ENCODE measurements at places on chromosomes 6 and 20.

DNA sequence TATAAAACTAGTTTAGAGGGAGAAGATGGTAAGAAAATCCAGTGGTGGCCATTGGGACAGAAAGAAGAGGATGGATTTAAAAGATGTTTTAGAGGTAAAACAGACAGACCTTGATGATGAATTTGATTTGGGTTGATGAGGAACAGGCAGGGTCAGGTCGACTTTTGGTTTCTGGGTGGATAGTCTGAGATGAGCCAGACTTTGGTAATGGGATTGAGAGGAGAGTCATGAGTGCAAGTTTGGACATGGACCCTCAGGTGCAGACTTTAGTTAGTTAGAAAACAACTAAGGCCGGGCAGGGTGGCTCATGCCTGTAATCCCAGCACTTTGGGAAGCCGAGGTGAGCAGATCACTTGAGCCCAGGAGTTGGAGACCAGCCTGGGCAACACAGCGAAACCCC lies 257.9 kb downstream of the MAFB start:
- H3K27me3 ChIP-seq: peaks cover 26% of the 10 kb centered on the region
- no peak for DNase-seq
- no peaks in the 10 kb centered on the region for H3K4me1 ChIP-seq
- H3K4me3 ChIP-seq: no peak overlapping the region
- no peaks in the 10 kb centered on the region for H3K36me3 ChIP-seq

- no peak overlapping the region for H3K27ac ChIP-seq
- no peak overlapping the region for H3K4me3 ChIP-seq
- H3K27me3 ChIP-seq: no peaks in the 10 kb centered on the region
- DNase-seq: no peak
- H3K36me3 ChIP-seq: no peaks in the 10 kb centered on the region
- H3K4me1 ChIP-seq: no peaks in the 10 kb centered on the region
These were observed 360.3 kb upstream of the KCNQ5 start for GRCh38 chr6:72261554-72261953.

DNA sequence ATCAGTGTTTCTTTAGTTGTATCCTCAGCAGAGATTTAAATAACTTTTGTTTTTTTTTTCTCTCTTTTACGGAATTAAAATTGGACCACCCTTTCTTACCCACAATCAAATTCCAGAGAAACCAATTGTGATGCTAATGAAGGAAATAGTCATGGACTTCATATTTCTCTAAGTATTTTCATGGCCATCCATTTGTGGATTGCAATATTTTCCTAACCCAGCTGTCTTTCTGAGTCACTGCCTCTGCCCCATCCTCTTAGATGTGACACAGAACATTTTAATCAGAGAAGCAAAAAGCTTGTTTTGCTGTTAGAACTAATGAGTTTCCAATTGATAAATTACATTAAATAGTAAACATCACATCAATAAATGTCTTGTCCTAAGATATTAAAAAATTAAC lies 405.5 kb upstream of the ADGRB3 start:
- no peak for DNase-seq
- no peak overlapping the region for H3K27ac ChIP-seq
- H3K36me3 ChIP-seq: no peaks in the 10 kb centered on the region
- no peak overlapping the region for H3K4me3 ChIP-seq
- H3K27me3 ChIP-seq: no peaks in the 10 kb centered on the region

GRCh38 chr20:58710481-58711265 lies 18.1 kb downstream of the NPEPL1 start:
- DNase-seq: no peak
- no peaks in the 10 kb centered on the region for H3K36me3 ChIP-seq
- H3K4me1 ChIP-seq: no peaks in the 10 kb centered on the region
- H3K27me3 ChIP-seq: no peaks in the 10 kb centered on the region
- H3K4me3 ChIP-seq: no peak overlapping the region

DNA sequence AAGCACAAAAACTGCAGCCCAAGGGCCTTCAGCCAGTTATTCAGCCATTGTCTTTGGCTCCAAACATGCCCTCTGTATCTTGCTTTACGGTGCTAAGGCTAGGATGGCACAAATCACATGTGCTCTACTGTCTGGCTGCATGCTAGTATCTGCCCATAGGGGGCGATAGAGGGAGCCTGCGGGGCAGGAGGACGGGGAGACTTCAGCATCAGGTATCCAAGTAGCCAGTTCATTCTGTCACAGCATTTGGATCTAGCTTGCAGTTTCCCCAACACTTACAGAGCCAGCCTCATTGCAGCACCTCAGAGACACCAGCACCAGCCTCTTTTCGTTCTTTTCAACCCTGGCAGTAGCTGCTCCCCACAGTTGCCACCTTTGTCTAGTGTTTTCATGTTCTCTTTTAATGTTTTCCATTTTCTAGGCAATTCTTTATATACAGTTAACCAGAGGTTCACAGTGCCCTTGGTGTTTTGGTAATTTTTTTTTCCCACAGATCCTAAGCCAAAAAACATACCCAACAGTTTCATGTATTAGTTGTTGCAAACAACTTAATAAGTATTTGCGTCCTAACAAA lies 705.9 kb downstream of the PTPRT start:
- no peak for DNase-seq
- no peaks in the 10 kb centered on the region for H3K36me3 ChIP-seq
- no peak overlapping the region for H3K27ac ChIP-seq
- no peak overlapping the region for H3K4me3 ChIP-seq
- H3K27me3 ChIP-seq: no peaks in the 10 kb centered on the region

DNA sequence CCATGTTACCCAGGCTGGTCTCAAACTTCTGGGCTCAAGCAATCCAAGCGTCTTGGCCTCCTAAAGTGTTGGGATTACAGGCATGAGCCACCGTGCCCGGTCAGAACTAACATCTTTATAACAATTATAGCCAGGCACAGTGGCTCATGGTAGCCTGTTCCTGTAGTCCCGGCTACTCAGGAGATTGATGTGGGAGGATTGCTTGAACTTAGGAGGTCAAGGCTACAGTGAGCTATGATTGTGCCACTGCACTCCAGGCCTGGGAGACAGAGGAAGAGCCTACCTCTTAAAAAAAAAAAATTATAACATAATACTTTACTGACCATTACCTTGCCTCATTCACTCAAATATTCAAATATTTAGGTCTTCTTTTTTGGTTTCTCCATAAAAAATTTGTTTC lies 16.8 kb upstream of the MYMX start:
- H3K4me3 ChIP-seq: no peak overlapping the region
- no peaks in the 10 kb centered on the region for H3K4me1 ChIP-seq
- H3K36me3 ChIP-seq: no peaks in the 10 kb centered on the region
- no peak overlapping the region for H3K27ac ChIP-seq
- H3K27me3 ChIP-seq: peaks cover 11% of the 10 kb centered on the region

DNA sequence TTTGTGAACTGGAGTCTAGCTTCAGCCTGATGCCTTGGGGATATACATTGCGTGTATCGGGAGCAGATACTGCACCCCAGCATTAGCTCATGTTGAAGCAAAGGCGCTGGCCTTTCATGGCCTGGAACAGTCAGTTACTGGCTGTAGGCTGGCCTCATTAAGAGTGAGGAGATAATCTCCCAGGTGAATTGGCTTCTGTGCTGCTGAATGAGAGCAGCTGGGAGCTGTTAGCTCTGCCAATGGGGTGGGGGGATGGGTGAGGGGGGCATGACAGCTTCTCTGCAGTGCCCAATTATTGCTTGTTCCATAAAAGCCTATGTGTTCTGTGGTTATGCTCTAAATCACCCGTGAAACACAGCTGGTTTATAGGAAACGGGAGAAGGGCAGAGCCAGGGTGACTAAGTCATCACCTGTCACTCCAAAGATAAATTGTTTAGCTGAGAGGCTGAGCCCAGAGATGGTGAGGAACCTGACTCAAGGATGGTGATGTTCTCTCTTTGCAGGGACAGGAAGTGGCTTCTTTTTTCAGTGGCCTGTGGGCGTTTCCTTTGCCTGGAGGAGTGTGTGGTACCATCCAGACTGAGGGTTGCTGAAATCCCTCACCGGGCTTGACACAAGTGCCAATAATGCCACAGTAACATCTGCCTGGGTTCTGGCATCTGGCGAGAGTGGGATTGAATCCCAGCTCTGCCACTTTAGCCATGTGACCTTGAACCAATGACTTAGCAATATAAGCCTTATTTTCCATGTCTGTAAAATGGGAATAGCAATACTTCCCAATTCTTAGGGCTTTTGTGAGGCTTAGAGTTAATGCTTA lies 170.8 kb downstream of the BCAS1 start:
- no peaks in the 10 kb centered on the region for H3K27me3 ChIP-seq
- DNase-seq: peak; percentile 15
- H3K4me3 ChIP-seq: no peak overlapping the region
- H3K4me1 ChIP-seq: peaks cover 17% of the 10 kb centered on the region
- H3K36me3 ChIP-seq: no peaks in the 10 kb centered on the region

DNA sequence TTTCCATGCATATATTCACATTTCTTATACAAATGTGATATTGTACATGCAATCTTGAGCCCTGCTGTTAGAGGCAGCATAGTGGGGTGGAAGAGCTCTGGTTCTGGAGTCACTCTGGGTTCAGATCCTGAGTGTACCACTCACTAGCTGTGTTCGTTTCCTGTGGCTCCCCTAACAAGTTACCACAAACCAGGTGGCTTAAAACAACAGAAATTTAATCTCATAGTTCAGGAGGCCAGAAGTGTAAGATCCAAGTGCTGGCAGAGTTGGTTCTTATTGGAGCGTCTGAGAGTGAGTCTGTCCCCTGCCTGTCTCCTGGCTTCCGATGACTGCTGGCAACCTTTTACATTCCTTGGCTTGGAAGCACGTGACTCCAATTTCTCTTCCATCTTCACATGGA lies 115.6 kb downstream of the MAP3K7 start:
- H3K27me3 ChIP-seq: no peaks in the 10 kb centered on the region
- H3K36me3 ChIP-seq: no peaks in the 10 kb centered on the region
- no peak overlapping the region for H3K27ac ChIP-seq
- DNase-seq: no peak
- H3K4me3 ChIP-seq: no peak overlapping the region

- no peak for DNase-seq
- peaks cover 5% of the 10 kb centered on the region for H3K36me3 ChIP-seq
- H3K4me3 ChIP-seq: no peak overlapping the region
- no peak overlapping the region for H3K27ac ChIP-seq
- H3K4me1 ChIP-seq: peaks cover 8% of the 10 kb centered on the region
- peaks cover 78% of the 10 kb centered on the region for H3K27me3 ChIP-seq
These were observed 6.1 kb downstream of the TRIM10 start for GRCh38 chr6:30154709-30155519.

DNA sequence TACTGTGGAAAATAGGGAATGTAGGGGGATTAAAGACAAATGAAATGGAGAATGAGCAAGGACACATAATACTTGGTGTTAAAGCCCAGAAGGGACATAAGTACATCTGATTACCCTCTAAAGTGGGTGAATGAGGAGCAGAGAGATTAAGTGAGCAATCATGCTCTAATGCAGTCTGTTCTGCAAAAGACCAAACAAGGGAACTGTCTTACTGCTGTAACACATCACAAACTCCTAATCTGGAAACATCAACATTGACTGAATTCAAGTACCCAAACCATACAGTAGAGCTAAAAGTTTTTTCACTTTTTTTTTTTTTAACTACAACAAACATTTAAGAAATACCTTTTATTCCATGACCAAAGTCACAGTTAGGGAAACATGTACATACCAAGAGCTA lies 19.3 kb upstream of the SLC17A4 start:
- H3K4me3 ChIP-seq: no peak overlapping the region
- no peaks in the 10 kb centered on the region for H3K4me1 ChIP-seq
- peaks cover 51% of the 10 kb centered on the region for H3K27me3 ChIP-seq
- no peak overlapping the region for H3K27ac ChIP-seq
- DNase-seq: no peak
- H3K36me3 ChIP-seq: peaks cover 5% of the 10 kb centered on the region

GRCh38 chr20:40896814-40897700 lies 131.6 kb upstream of the TOP1 start:
- peaks cover 45% of the 10 kb centered on the region for H3K27me3 ChIP-seq
- no peak overlapping the region for H3K4me3 ChIP-seq
- peaks cover 2% of the 10 kb centered on the region for H3K4me1 ChIP-seq

- no peak overlapping the region for H3K27ac ChIP-seq
- peaks cover 10% of the 10 kb centered on the region for H3K36me3 ChIP-seq
- DNase-seq: no peak
- H3K27me3 ChIP-seq: no peaks in the 10 kb centered on the region
These were observed 90.1 kb downstream of the LMBRD1 start for GRCh38 chr6:69706724-69707123.

DNA sequence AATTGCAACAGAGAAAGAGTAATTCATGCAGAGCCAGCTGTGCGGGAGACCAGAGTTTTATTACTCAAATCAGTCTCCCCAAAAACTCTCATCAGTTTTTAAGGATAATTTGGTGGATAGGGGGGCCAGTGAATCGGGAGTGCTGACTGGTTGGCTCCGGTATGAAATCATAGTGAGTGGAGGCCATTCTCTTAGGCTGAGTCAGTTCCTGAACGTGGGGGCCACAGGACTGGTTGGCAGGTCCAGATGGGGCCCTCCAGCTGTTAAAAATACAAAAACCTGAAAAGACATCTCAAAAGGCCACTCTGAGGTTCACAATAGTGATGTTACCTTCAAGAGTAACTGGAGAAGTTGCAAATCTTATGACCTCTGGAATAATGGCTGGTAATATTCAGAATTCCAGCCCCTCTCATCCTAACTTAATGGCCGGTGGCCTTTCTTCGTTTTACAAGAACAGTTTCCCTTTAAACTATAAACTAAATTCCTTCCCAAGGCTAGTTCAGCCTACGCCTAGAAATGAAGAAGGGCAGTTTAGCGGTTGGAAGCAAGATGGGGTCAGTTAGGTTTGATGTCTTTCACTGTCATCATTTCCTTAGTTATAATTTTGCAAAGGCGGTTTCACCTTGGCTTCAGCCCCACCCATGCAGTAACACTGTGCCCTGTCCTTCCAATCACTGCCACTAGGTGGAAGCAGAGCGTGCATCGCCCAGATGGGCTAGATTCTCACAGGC lies 6.8 kb upstream of the MICA start:
- peaks cover 32% of the 10 kb centered on the region for H3K4me1 ChIP-seq
- H3K36me3 ChIP-seq: peaks cover 6% of the 10 kb centered on the region
- no peak overlapping the region for H3K27ac ChIP-seq
- no peaks in the 10 kb centered on the region for H3K27me3 ChIP-seq
- DNase-seq: peak; percentile 86

DNA sequence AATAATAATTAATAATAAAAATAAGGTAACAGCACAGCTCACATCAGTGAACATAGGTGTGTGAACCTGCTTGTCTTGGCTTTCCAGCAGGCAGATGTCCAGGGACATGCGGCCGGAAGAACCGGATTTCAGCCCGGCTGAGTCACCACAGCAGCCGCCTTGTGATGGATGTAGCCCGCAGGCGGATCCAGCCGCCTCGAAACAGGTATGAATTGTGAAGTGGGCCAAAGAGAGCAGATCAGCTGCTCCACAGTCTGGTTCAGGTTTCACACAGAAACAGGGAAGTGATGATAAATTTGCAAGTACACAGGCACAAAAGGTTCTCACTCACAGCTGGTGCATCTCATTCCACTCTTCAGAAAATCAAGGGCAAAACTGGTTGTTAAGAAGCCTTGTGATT lies 55.1 kb downstream of the ID4 start:
- H3K4me3 ChIP-seq: no peak overlapping the region
- DNase-seq: no peak
- no peaks in the 10 kb centered on the region for H3K27me3 ChIP-seq
- no peaks in the 10 kb centered on the region for H3K36me3 ChIP-seq

DNA sequence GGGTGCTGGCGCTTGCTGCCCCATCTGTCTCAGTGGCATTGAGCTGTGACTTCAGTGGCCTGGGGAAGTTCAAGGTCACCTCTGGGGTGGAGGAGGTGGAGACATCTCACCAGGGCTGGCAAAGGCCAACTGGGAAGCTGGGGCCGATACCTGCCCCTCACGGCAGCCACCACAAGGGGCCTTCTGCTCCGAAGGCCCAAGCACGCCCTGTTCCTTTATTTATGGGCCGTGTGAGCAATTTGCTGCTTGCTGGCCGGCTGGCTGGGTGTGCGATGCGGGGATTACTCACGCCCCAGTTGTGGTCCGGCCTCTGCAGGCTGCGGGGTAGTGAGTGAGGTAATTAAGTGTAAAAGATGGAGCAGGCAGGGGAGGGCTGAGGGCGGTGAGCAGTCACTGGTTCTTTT lies 13.2 kb upstream of the SCRT2 start:
- H3K36me3 ChIP-seq: no peaks in the 10 kb centered on the region
- no peaks in the 10 kb centered on the region for H3K4me1 ChIP-seq
- no peak for DNase-seq
- no peak overlapping the region for H3K27ac ChIP-seq
- H3K4me3 ChIP-seq: no peak overlapping the region

Measured in T-helper 17 cell (primary cell).